ENCODE measurements at places on chromosomes 7 and 10. TPM values are rescaled to one million over a fixed set of nuclear protein-coding genes. Genes with fewer than 3 reads are reported as not detected.

The AP4M1 gene
- 13.7 TPM for total RNA-seq

The TAS2R40 gene
- total RNA-seq: not detected

The AP5Z1 gene
- 15.9 TPM for total RNA-seq

The NXPH1 gene
- not detected for total RNA-seq

The CRYGN gene
- total RNA-seq: not detected

The ERLIN1 gene
- 7.2 TPM for total RNA-seq

The HYAL4 gene
- total RNA-seq: 0.32 TPM

The EFCAB10 gene
- not detected for total RNA-seq

The ZNF722 gene
- not detected for total RNA-seq

The MCM10 gene
- total RNA-seq: 0.22 TPM

The IFIT1B gene
- 0.81 TPM for total RNA-seq

The NUDT13 gene
- 2.4 TPM for total RNA-seq

The GHRHR gene
- total RNA-seq: not detected

The ZNF425 gene
- total RNA-seq: 0.78 TPM

The ZNF467 gene
- total RNA-seq: 7.0 TPM

The NPY gene
- total RNA-seq: not detected

The CDNF gene
- total RNA-seq: 2.3 TPM

The TBRG4 gene
- 61.4 TPM for total RNA-seq

The MAT1A gene
- total RNA-seq: 0.11 TPM

Data from cardiac septum (tissue), 1 donor.